ENCODE measurements at places on chromosomes 3 and 15.

- peak; percentile 59 for DNase-seq
Observed at GRCh38 chr3:9727041-9727595, 4.4 kb upstream of the BRPF1 start.

GRCh38 chr3:36859494-36859893 is 85.4 kb downstream of the TRANK1 start:
- DNase-seq, result no peak

- DNase-seq, result no peak
Observed at GRCh38 chr3:8879347-8879944, 83.8 kb downstream of the RAD18 start.

GRCh38 chr15:37891766-37892368 is 42.6 kb upstream of the TMCO5A start:
- peak; percentile 2 for DNase-seq

GRCh38 chr3:145959457-145960088 is 201.4 kb downstream of the PLOD2 start:
- no peak for DNase-seq

DNA sequence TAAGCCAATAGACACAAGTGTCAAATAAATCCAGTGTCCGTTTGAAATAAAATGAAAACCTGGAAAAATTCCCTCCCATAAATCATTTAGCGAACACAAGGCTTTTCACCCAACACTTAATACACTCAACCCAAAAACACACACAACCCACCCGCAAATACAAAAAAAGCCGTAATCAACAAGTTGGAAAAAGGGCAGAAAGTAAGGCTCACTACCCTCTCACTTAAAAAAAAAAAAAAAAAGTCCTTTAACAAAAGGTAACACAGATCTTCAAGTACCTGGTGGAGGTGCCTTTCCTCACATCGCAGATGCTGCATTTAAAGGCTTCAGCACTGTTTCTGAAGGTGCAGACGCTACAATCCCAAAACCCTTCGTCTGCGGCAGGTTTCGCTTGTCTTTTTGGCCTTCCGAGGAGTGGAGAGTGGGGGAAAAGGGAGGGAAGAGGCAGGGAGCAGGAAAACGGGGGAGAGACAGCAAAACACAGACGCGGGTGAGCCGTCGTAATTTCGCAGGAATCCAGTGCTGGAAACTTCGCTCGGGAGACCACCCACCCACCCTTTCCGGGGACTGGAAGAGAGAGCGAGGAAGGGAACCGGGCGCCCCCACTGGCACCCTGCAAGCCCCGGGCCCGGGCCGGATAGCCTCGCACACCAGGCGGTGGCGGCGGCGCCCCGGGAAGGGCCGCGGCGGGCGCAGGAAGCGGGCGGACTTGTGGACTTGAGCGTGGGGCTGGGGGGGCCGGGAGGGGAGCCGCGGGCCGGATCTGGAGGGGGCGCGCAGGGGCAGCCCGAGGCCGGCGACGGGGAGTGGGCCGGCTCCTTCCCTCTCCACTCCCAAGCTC is 401.8 kb downstream of the SHQ1 start:
- no peak for DNase-seq

DNA sequence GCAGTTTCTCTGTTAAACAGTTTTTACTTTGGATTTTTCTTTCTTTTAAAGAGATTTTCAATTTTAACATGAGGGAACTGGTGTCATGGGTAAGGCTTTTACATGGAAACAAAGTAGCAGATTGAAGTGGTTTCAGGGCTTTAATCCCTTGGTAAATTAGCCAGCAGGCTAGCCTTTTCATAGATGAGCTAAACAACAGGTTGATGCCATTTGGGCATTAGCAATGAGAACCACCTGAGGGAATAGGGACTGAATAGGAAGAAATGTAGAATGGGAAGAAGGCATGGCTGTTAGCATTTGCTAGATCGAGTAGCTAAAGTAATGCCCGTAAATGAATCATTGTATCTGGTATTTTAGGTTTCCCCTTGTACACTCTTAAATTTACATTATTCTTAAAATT is 165.5 kb upstream of the MLF1 start:
- no peak for DNase-seq

DNA sequence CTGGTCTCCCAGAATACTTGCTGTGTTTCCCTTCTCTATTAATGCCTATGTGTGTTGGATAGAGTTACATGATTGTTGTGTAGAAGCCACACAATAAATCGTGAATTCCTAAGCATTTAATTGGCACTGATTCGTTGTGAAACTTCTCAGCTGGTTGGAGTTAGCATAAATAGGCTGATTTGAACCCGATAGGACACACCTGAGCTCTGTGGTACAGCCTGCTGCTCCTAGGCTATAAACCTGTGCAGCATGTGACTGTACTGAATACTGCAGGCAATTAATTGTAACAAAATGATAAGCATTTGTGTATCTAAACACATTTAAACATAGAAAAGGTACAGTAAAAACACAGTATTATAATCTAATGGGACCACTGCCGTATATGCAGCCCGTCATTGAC is 4.9 kb downstream of the ACAD11 start:
- DNase-seq, result no peak

- no peak for DNase-seq
Observed at GRCh38 chr3:171561596-171562323, 101.6 kb upstream of the TNIK start.

GRCh38 chr3:82261013-82261412 is 499.6 kb upstream of the GBE1 start:
- DNase-seq, result no peak

DNA sequence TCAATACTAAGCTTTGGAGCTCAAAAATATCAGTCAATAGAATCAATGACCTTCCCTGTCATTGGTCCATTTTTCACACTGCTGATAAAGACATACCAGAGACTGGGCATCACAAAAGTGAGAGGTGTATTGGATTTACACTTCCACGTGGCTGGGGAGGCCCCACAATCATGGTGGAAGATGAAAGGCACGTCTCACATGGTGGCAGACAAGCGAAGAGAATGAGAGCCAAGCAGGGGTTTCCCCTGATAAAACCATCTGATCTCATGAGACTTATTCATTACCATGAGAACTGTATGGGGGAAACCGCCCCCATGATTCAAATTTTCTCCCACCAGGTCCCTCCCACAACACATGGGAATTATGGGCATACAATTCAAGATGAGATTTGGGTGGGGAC is 81.9 kb downstream of the ANXA2 start:
- no peak for DNase-seq

GRCh38 chr3:197029511-197030167 is at the start of gene MELTF:
TSS of gene MELTF (minus strand) at chr3:197029817. CDS start at chr3:197029702, 115 bp downstream.
- DNase-seq, result peak; percentile 58

- no peak for DNase-seq
Observed at GRCh38 chr3:174153871-174154270, 705.3 kb upstream of the NAALADL2 start.

GRCh38 chr3:34185301-34185700 is 386.9 kb downstream of the PDCD6IP start:
- DNase-seq, result no peak

DNA sequence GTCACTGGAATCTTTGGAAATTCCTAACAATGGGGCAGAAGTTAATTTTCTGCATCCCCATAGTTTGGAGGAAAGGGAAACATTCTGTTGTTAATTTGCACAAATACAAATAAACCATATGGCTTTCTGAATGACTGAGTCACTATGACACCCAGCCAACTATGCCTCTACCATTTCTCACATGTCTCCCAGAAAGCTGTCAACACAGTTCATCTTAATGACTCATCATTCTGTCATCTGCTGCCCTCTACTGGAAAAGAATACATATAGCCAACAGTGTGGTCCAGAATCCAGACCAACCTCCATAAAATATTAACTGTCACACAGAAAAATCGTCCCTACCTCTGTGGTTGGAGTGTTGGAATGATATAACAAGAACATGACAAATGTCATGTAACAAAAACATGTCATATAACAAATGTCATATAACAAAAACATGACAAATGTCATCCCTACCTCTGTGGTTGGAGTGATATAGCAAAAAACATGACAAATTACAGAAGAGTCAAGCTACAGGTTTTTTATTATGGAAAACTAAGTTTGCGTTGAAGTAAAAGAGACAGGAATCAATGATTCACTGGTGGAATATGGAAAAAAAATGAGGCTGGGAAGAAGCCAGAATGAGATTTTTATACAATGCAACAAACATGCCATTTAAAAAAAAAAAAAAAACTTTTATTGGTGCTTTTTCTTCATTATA is 47.7 kb upstream of the GYG1 start:
- DNase-seq, result peak; percentile 55

DNA sequence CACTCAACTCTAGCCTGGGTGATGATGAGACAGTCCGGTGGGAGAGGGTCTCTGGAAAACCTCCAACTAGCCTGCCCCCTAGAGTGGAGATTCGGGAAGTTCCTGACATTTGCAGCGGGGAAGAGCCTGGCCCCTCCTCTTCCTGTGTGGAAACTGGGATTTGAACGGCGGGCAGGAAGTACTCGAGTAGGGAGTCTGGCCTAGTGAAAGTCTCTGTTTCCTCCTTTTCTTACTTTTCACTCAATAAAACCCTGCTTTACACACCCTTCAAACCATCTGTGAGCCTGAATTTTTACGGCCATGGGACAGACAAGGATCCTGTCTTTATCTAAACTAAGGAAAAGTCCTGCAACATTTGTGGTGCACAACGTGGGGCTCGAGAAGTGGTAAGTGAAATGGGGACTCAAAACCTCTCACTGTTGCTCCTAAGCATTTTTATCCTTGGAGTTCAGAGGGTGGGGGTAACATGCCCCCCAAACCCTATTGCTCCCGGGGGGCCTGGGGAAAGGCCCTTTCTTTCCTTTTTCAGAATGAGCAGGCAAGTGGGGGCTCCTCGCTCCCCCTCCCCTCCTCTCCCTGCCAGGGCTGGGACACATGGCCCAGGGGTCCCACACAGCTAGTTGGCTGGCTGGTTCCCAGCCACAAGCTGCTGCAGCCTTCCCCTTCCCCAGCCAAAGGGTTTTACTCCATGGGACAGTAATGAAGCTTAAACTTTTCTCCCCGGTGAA is 224.7 kb upstream of the GBE1 start:
- no peak for DNase-seq

GRCh38 chr3:129616291-129616690 is 9.8 kb upstream of the PLXND1 start:
- no peak for DNase-seq

GRCh38 chr3:50876947-50877346 is 202.2 kb downstream of the DOCK3 start:
- DNase-seq, result no peak

GRCh38 chr3:187746442-187747281 is 1.4 kb upstream of the BCL6 start:
- no peak for DNase-seq

DNA sequence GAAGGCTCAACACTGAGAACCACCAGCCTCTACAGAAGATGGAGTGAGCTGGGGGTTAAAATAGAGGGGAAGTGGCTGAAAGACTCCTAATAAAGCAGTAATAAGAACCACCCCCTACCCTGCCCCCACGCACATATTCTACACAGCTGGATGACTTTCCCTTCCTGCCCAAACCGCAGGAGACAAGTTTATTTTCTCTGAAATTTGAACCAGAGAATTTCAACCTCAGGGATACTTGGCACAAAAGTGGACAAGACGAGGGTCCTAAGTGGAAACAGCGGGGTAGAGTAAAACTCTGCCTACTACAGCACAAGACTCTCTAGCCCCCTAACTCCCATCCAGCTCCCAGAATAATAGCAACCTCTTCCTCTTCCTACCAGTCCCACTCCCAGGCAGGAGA is 28.4 kb downstream of the USF3 start:
- DNase-seq, result no peak

- no peak for DNase-seq
Observed at GRCh38 chr3:132573797-132574211, 23.3 kb upstream of the ACKR4 start.

DNA sequence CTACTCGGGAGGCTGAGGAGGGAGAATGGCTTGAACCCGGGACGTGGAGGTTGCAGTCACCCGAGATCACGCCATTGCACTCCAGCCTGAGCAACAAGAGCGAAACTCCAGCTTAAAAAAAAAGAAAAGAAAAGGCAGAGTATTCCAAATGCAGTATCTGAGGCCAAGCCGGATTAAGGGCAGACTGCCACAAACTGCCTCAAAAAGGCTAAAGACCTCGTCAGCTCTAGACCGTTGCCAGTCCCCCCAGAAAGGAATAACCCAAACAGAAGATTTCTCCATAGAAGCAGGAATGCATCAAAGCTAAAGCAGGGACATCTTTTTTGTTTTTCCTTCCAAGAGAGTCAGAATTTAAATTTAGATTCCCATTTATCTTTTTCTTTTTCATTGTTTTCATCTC is 72.9 kb downstream of the TM4SF4 start:
- no peak for DNase-seq

DNA sequence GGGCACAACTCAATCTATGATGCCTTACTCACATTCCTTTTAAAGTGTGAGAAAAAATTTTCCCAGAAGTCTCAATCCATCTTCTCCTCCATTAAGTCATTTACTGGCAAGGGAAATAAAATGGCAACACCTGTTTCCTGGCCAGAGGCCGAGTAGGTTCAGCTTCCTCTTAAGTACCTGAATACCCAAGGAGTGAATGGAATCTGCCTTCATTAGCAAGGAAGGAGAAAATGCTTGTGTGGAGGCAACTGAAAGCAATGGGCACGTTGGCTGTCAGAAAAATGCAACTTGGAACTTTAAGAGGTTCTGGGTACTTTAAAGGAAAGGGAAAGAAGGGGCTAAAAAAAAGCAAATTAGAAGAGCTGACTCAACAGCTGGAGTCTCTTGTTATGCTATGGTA is 423.6 kb upstream of the ARL6 start:
- no peak for DNase-seq

GRCh38 chr3:59885899-59886400 is 836.1 kb upstream of the CFAP20DC start:
- no peak for DNase-seq

- DNase-seq, result no peak
Observed at GRCh38 chr3:158404131-158404718, 166.8 kb upstream of the MLF1 start.

- DNase-seq, result no peak
Observed at GRCh38 chr3:53016236-53016635, 29.6 kb downstream of the SFMBT1 start.

DNA sequence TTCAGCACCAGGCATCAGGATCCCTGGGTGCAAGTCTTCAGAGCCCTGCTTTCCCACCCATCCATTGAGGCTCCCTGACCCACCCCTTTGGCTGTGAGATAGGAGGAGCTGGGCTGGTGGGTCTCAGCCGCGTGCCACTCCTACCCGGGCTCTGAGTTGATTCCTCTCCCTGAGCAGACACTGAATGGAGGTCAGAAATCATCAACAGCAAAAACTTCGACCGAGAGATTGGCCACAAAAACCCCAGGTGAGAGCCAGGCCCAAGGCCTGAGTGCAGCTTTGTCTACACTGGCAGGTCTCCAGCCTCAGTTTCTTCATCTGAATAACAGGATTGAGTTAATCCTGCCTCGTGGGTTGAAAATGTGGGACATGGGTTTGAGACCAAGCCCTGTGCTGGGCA is 7.8 kb downstream of the TMEM43 start:
- no peak for DNase-seq

GRCh38 chr3:114496021-114496434 is 202.2 kb downstream of the TIGIT start:
- DNase-seq, result no peak

- no peak for DNase-seq
Observed at GRCh38 chr15:98416222-98416855, 232.0 kb upstream of the IGF1R start.

DNA sequence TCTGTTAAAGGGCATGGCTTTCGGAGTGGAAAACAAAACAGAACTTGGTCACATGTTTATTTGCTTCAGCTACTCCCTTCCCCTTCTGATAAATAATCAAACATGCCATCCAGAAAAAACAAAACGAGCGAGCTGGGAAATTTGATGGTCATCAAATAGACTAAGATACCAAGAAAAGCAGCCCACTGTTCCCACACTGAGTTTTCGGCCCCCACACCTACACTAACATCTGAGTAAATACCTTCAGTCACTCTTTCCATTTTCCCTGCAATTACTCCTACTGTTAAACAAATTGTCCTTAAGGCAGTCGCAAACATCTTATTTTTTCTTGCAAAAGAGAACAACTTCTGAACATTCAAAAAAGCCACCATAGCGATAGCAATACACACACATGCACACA is 454.6 kb downstream of the FOXP1 start:
- no peak for DNase-seq

Measured in HL-60 (cell line).